ENCODE measurements at places on chromosomes 7 and 10. TPM values are rescaled to one million over a fixed set of nuclear protein-coding genes. Genes with fewer than 3 reads are reported as not detected.

- peak; percentile 83 for DNase-seq
Measured at GRCh38 chr7:40586197-40586596, 451.4 kb downstream of the SUGCT start.

DNA sequence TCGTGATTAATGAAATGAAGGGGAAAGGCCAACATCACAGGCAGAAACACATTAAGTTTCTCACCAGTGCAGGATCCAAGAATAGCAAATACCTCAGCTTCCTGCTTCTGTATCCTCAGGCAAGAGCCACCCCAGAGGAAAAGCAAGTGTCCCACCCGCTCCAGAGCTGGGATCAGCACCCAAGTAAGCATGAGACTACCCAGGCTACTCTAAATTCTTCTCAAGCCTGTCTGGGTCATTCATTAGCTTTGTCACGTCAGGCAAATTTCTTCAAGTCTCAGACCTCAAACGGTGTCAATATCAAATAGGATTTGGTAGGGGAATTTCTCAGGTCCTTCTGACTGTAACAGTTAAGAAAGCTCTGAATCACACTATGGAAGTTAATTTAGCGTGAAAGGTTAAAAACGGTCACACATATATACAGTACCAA, 59.0 kb downstream of the GNA12 start:
- peak; percentile 95 for DNase-seq

Gene GPR146
- total RNA-seq: 1.7 TPM

GRCh38 chr7:143477501-143478150, at the start of gene TAS2R41:
TAS2R41 (plus strand) TSS chr7:143477873; CDS start chr7:143477873, 0 bp downstream.
- DNase-seq: no peak

- no peak for DNase-seq
Measured at GRCh38 chr7:27212497-27213432, 12.9 kb upstream of the HOXA13 start.

Gene RAMP3
- 0.78 TPM for total RNA-seq

DNA sequence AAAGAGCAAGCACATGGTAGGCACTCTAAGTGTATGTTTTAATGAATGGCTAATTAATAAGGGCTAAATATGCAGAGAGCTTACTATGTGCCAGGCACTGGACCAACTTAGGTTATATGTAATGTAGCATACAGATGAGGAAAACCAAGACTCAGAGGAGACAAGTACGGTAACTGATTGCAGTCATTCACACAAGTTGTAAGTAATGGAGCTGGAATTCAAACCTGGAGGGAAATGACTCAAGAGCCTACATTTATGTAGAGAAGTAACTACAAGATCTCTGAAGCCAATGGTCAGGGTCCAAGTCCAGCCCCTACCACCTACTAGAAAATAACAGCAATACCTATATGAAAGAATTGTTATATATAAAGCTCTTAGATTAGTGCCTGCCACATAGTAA, 97.3 kb upstream of the KCNIP2 start:
- peak; percentile 29 for DNase-seq

- DNase-seq: no peak
Measured at GRCh38 chr10:100057948-100058347, 23.7 kb downstream of the CPN1 start.

DNA sequence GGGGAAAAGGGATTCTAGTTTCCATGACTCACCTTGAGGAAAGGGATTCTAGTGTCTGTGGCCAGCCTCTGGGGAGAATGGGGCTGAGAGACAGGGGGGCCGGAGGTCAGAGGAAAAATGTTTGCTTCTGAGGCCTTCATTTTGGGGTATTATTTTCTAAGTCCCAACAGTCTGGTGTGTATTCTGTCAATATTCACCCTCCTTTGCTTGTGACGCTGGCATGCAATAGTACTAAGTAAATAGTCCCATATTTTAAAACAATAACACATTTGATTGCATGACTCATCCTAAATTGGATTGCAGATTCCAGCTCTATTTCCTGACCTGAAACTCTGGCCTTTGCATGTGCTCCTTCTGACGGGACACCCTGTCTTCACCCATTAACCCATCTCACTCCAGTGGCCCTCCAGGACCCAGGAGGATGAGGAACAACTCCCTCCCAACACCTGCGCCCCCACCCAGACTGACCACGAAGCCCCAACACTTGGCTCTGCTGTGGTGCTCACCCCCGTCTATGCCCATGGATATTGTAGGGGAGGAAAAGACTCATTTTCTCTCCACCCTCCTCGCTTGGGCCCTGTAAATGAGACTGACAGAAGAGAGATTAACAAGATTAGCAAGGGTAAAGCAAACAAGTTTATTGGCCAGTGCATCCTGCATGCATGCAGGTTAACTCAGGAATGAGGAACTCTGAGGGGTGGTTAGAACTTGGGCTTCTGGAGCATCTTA, 495.6 kb upstream of the KLF6 start:
- DNase-seq: peak; percentile 68

DNA sequence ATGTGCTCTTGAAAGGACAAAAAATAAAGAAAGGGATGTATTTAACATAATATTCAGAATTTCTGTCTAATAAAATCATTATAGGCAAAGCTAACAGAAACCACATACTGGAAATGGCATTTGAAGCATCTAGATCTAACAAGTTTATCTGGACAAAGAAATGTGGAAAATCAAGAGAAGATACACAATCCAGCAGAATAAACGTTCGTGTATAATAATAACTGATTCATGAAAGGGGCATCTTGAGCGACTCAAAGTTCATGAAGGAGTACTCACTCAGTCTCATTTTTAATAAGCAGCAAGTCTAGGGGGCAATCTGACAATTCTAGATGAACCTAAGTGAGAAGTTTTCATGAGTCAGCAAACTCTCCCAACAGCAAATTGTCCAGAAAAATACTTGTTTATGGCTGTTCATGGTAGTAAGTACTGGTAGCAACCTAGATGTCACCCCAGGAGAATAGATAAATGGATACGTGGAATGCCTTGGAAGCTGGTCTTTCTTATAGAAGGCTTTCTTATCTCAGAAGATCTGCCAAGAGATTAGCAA, 541.8 kb downstream of the INHBA start:
- DNase-seq: no peak

DNA sequence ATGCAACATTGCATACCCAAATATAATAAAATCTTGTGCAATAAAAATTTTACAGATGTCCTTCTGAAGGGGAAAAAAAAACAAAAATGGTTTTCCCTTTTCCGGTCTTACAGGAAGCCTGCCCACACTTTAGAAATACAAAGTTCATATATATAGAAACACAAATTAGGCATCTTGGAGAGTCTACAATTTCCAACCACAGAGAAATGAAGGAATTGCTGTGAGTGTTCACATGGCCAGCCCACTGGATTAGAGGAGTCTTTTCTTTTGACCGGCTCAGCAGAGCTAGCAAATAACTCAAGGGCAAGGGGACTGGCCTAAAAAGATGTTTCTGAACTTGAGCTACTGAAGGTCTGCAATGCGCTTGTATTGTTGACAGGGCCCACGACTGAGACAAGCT, 92.4 kb downstream of the GLI3 start:
- peak; percentile 74 for DNase-seq

DNA sequence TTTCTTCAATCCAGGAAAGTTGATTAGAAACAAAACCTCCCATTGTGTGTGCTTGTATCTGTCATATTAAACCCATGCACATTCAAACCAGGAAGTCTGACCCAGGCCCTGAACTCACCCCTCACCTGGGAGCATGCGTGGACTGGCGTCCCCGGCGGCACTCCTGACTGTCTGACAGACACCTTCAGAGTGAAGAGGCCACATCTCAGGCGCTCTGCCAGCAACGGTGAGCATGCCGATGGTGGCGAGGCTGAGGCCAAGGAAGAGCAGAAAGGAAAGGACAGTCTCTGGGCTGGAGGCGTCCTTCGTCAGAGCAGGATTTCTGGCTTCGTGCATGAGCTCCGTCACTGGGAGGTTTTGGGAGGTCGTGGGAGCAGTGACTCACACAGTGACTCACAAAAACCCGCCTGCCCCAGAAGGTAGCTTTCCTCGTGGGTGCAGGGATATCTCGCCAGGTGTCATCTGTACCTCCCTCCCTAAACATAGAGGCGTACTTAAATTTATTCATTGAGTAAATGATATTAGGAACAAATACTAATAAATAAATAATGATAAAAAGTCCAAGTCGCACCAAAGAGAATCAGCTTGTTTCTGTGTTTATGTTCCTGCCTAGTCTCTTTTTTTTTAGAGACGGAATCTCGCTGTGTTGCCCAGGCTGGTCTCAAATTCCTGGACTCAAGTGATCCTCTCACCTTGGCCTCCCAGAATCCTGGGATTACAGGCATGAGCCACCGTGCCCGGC, 13.5 kb downstream of the IQCE start:
- peak; percentile 75 for DNase-seq

DNA sequence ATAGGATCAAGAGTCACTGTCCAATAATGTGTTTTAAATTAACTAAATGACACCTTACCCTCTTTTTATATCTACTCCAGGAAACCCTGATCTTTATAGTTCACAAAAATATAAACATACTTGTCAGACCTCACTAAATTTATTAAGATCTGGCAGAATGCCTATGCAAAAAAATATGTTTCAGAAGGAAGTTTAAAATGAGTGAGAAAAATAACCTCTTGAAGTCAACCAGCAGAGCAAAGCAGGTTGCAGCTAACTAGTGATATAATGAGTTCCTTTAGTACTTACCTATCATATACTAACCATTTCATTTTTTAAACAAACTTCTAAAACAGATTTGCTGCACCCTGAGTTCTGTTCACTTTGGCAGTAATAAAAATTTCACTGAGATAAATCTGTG, 14.0 kb upstream of the HGF start:
- DNase-seq: no peak

Gene AMZ1
- total RNA-seq: 8.5 TPM

GRCh38 chr7:109059089-109059488, 489.4 kb downstream of the DNAJB9 start:
- DNase-seq: no peak

GRCh38 chr7:99863847-99864440, 12.9 kb downstream of the OR2AE1 start:
- no peak for DNase-seq

DNA sequence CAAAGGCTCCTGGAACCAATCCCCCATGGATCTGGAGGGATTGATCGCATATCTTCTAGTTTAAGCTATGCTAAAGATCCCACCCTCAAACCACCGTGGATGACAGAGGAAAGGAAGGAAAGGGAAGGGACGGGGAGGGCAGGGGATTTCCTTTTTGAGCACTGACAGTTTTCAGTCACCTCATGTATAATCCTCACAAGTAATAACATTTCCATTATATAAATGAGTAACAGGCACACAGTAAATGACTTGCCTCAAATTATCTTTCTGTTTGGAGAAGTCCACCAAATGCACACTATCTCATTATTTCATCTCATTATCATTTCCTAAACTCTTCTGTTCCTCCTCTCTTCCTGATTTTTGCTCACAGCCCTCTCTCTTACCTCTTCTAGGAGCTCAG, 127.1 kb upstream of the AOAH start:
- no peak for DNase-seq

Gene GCK
- total RNA-seq: 2.4 TPM

Gene TECPR1
- 7.1 TPM for total RNA-seq

DNA sequence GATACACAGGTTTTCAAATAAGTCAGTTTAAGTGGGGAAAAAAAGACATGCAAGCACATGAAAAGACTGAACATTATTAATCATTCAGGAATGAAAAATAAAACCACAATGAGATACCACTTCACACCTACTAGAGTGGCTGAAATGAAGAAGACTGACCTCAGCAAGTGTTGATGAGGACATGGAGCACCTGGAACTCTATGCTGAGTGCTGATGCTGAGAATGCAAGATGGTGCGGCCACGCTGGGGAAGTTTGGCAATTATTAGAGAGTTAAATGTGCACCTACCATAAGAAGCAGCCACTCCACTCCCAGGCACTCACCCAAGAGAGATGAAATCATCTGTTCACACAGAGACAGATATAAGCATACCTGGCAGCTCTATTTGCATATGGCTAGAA, 32.9 kb upstream of the ELFN1 start:
- no peak for DNase-seq

GRCh38 chr10:80684259-80684658, 146.6 kb downstream of the SH2D4B start:
- peak; percentile 10 for DNase-seq

DNA sequence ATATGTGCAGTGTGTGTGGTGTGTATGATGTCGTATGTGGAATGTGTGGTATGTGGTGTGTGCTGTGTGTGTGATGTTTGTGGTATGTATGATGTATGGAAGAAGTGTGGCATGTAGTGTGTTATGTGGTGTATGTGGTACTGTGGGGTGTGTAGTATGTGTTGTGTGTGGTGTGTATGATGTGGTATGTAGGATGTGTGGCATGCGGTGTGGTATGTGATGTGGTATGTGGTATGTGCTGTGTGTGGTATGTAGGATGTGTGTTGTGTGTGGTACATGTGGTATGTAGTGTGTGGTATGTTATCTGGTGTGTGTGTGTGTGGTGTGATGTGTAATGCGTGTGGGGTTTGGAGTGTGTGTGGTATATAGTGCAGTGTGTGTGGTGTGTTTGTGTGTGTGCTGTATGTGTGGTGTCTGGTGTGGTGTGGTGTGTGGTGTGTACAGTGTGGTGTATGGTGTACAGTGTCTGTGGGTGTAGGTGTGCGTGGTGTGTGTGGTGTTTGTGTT, 129.6 kb downstream of the ATP6V0E2 start:
- no peak for DNase-seq

DNA sequence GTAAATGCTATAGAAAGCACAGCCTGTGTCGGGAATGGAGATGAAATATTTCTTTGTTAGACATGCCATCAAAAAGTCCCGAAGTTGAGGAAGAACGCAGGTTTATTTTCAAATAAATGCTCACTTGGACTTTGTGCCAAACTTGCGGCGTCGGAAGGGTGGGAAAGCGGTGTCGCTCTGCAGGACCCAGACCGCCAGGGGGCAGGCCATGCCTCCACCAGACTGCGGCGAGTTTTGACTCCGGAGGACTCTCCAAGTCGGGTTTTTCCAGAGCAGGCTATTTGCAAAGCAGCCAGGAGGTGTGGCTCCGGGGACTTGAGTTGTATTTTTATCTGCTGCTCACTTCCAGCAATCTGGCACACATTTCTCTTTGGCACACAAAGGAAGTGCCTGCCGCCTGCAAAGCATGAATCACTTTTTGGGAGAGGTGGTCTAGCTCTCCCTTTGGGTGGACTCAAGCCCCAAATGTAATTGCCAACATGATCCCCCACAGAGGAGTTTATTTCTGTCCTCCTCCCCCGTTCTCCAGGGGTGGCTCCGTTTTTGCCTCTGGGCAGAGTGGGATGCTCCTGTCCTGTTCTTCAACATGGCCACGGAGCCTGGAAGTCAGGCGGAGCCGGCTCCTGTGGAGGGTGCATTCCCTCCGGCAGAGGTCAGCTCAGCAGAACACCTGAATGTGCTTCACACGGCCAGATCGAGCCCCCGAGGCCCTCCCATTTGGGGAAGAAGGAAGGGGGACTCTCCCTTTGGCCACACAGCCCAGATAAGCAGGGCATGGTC, 82.3 kb upstream of the GPR26 start:
- peak; percentile 84 for DNase-seq

All from RPMI7951 (cell line).